ENCODE measurements at places on chromosomes 1 and 21.

DNA sequence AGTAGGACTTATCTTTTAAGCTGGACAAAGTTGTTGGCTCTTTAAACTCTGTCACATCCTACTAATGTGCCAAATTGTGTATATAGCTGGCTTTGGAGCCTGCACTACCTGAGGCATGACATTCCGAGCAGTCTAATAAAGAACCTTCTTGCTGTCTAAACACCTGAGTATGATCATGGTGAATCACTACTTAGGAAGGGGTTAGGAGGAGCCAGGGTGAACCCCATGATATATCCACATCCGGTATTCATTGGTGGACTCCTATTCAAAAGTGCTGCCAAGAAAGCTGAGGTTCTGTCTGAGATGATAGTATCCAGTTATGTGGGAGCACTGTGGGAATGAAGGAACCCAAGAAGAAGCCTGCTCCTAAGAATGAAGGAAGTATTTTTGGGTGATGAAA lies 27.1 kb downstream of the CRNN start:
- no peak for DNase-seq

GRCh38 chr1:32983020-32983419 lies 18.4 kb upstream of the RNF19B start:
- no peak for DNase-seq

DNA sequence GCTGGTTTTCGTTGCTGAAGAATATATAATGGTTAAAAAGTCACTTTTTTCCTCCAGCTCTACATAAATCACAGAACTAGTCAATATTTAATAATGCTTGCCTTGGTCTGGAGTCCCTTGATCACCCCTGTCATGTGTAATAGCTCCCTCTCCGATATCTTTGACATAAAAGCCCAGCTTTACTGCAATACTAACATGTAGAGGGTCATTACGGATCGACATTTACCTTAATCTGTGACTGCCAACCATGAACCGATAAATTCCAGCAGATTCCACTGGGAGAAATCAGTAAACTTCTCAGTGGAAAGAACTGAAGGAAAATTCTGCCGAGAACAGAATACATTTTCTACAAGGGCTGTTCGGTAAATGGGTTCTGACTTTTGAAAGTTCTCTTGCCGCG lies 396.5 kb downstream of the KCTD3 start:
- DNase-seq, result no peak

DNA sequence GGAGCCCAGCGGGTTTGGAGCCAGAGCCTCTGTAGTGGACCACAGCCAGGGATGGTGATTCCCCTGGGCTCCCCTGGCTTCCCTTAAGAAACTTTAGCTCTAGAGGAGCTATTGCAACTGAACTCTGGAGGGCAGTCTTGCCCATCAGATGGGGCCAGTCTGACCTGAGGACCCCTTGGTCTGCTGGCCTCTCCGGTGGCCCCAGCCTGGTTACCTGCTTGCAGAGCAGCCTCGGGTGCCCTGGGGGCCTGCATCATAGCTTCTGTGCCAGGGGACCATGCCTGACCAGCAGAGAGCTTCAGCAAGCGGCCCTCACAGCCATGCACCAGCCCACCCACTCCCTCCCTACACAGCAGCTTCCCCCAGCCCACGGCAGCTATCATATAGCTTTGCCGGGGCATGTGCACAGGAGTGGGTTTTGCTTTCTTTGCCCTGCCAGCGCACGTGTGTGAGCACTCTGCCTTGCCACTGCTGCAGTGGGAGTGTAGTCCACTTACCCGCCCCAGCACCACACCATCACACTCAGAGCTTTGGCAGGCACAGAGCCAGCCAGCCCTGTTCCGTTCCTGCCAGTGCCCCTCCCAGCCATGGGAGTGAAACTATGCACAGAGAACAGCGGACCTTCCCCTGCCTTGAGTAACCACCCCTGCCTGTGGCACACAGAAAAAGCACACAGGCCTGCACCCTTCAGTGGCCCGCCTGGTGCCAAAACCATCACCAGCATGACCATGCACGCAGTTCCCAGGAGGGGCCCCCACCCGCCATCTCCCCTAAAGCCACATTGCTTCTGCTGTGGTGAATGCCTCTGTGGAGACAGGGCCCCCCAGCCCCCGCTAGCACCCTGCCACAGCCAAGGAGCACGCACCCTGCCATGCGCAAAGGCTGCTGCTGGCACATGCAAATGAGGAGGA lies 442.9 kb upstream of the NEGR1 start:
- no peak for DNase-seq

- DNase-seq, result no peak
These were observed 120.4 kb upstream of the PTGFR start for GRCh38 chr1:78370356-78370755.

- no peak for DNase-seq
These were observed 94.1 kb downstream of the GREM2 start for GRCh38 chr1:240517891-240518290.

DNA sequence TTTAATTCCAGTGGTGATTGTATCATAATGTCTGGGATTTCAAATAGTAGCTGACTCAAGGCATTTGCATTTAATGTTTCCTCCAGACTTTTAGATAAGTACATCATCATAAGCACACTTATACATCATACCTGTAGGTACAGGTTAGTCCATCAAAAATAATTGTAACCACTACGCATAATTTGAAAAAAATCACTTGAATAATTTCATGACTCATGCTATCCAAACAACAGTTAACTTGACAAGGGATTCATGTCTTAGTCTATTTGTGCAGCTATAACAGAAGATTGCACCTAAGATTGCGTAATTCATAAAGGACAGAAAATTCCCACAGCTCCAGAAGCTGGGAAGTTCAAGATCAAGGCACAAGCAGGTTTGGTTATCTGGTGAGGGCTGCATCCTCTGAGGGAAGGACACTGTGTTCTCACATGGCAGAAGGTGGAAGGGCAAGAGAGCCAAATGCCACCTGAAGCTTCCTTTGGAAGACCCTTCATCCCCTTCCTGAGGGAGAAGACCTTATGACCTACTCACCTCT lies 801.7 kb upstream of the BRINP3 start:
- no peak for DNase-seq

DNA sequence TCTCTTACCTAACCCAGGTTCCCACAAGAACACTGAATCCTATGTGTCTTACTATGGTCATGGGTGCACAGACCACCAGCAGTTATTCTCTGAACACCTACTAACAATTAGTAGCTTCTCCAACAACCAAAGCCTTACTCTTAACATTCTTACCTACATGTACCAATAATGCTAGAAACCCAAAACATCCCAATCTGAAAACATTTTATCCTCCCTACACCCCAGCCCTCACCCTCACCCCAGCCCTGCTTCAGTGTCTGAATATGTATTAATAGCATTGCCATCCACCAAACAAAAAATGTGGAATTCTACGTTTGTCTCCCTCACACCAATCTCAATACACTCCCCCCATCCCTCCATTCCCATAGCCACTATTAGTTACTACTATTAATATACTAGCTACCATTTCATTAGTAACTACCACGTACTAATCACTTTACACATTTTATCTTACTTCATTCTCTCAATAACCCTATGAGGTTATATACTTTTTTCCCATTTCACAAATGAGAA lies 2.6 kb downstream of the TRIM33 start:
- no peak for DNase-seq

GRCh38 chr21:14768042-14768441 lies 221.9 kb upstream of the SAMSN1 start:
- DNase-seq, result no peak

DNA sequence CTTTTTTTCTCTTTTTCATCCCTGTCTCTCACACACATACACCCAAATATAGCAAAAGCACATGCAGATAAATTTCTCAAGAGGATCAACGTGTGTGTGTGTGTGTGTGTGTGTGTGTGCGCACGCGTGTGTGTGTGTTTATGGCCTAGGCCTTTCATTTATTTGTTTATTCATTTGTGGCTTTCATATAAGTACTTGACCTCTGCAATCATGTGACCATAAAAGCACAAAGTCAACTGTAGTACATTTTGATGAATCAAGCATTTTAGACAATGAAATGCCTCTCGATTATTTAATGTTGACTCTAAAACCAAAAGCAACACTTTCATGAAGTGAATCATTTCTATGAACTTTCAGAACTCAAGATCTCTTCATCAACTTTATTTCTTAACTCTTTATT lies 194.1 kb upstream of the ADGRL2 start:
- peak; percentile 1 for DNase-seq

DNA sequence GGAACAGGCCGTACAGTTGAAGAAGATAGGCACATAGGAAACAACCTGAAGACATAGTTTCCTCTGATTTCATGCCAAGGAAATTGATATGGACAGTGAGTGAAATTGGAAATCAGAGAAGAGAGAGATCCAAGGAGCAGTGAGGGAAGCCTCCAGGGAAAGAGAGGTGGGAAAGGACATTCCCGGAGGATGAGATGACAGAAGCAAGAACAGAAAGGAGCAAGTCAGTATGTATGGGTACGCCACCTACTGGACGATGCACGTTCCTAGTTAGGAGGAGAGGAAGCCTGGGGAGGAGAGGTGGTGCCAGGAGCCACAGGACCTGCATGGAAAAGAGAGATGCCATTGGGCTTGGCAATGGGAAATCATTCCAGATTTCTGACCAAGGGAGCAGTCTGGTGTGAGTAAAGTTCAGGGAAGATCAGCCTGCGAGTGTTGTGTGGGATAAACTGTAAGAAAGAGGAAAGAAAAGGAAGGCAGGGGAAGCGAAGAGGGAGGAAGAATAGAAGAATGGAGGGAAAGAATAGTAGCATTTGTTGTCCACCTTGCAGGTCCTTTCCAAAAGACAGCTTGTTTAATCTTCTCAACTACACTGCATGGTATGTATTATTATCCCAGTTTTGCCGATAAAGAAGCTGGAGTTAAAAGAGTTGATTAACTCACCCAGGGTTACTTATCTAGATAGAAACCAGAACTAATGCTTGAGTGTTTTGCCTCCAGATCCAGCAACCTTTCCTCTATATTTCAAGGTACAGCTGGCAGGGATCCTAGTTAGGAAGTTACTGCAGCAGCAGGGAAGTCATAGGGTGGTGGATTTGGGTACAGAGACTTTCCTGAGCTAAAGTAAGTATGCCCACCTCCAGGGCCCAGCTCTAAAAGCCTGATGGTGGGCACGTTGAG lies 27.4 kb downstream of the C1orf116 start:
- DNase-seq, result peak; percentile 91

- no peak for DNase-seq
These were observed 356.4 kb upstream of the ST6GALNAC5 start for GRCh38 chr1:76510672-76511557.
